ENCODE measurements at places on chromosomes 6 and 20. TPM values are rescaled to one million over a fixed set of nuclear protein-coding genes. Genes with fewer than 3 reads are reported as not detected.

GGTLC1 gene
- not detected for total RNA-seq

OOEP gene
- not detected for total RNA-seq

SIRPB1 gene
- 0.71 TPM for total RNA-seq

MED20 gene
- total RNA-seq: 26.0 TPM

HLA-DRB5 gene
- total RNA-seq: not detected

PLCB4 gene
- total RNA-seq: 2.0 TPM

KIFC1 gene
- total RNA-seq: 1.4 TPM

HNF4A gene
- not detected for total RNA-seq

KIAA0408 gene
- 0.37 TPM for total RNA-seq

ANGPT4 gene
- not detected for total RNA-seq

IER3 gene
- total RNA-seq: 61.3 TPM

NOTCH4 gene
- 0.85 TPM for total RNA-seq

LAMP5 gene
- under 0.01 TPM for total RNA-seq

NUDT3 gene
- 16.4 TPM for total RNA-seq

CCM2L gene
- total RNA-seq: not detected

All from smooth muscle cell of bladder (primary cell).